ENCODE measurements at places on chromosomes 11 and 22. TPM values are rescaled to one million over a fixed set of nuclear protein-coding genes. Genes with fewer than 3 reads are reported as not detected.

- no peaks in the 10 kb centered on the region for H3K27me3 ChIP-seq
Measured at GRCh38 chr22:20834206-20834605, 24.4 kb downstream of the PI4KA start.

DNA sequence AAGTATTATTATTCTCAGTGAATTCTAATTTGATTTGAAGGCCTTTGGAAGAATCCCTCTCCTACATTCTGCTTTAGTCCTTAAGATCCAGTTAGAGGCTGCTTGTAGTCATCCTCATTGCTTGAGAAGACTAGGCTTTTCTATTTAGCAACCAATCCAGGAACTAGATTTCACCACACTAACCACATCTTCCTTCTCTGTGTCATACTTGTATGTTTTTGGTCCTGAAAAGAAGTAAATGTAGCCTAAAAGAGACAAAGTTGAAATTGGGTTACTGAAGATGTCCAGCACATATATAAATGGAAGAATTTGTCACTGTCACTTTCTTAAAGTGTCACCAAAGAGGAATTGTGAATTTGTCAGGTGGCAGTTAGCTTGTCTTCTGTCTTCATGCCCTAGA is 46.6 kb upstream of the MMP7 start:
- no peak for DNase-seq
- H3K36me3 ChIP-seq = no peaks in the 10 kb centered on the region
- H3K4me1 ChIP-seq = no peaks in the 10 kb centered on the region
- no peak overlapping the region for H3K4me3 ChIP-seq

DNA sequence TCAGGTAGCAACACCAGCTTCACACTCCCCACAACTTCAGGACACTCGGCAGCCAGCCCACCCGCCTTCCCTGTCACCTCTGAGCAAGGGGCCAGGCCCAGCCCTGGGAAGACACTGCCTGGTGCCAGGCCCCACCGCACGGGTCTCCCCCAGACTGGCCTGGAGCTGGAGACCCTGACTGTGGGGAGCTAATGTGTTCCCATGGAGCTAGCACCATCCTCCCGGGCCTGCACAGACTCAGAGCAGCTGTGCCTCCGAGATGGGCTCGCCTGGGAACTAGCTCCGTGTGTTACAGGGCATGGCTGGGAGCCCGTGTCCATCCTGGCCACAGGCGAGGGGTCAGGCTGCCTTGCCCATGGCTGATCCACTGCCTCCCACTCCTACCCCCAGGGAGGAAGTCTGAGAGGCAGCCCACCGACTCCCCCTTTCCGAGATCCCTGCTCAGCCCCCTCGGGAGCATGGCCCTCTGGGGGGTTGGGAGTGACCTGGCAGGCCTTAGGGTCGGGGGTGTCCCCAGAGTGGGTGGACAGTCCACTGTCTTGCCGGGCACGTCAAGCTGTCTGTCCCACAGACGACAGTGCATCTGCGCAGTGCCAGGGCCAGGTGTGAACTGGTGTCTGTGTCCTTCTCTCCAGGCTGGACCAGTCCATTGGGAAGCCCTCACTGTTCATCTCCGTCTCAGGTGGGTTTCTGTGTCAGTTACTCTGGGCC is 76.7 kb upstream of the KCNQ1OT1 start:
- H3K4me3 ChIP-seq = no peak overlapping the region
- no peaks in the 10 kb centered on the region for H3K27me3 ChIP-seq
- DNase-seq = no peak
- H3K4me1 ChIP-seq = peaks cover 6% of the 10 kb centered on the region
- H3K36me3 ChIP-seq = no peaks in the 10 kb centered on the region
- H3K27ac ChIP-seq = no peak overlapping the region

- H3K4me3 ChIP-seq = no peak overlapping the region
- no peak for DNase-seq
- H3K36me3 ChIP-seq = no peaks in the 10 kb centered on the region
- no peaks in the 10 kb centered on the region for H3K27me3 ChIP-seq
- peaks cover 9% of the 10 kb centered on the region for H3K4me1 ChIP-seq
Measured at GRCh38 chr22:47123827-47124442, 361.5 kb downstream of the TBC1D22A start.

- no peaks in the 10 kb centered on the region for H3K36me3 ChIP-seq
- H3K27ac ChIP-seq = no peak overlapping the region
- DNase-seq = no peak
- H3K4me1 ChIP-seq = no peaks in the 10 kb centered on the region
- H3K27me3 ChIP-seq = no peaks in the 10 kb centered on the region
Measured at GRCh38 chr11:49221112-49221511, 12.7 kb upstream of the FOLH1 start.

DNA sequence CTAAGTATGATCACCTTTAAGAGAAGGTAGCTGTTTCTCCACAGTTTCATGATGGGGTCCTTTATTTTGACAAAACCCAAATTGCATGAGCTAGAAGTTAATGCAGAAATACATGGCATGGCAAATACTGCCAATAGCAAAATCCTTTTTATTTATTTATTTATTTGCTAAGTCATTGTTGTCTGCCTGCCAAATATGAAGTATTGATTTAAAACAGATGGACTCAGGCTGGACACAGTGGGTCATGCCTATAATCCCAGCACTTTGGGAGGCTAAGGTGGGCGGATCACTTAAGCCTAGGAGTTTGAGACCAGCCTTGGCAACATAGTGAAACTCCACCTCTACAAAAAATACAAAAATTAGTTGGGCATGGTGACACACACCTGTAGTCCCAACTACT is 52.4 kb downstream of the LARGE2 start:
- no peak overlapping the region for H3K4me3 ChIP-seq
- no peaks in the 10 kb centered on the region for H3K27me3 ChIP-seq
- no peak overlapping the region for H3K27ac ChIP-seq
- peaks cover 29% of the 10 kb centered on the region for H3K36me3 ChIP-seq
- no peaks in the 10 kb centered on the region for H3K4me1 ChIP-seq

- H3K36me3 ChIP-seq = no peaks in the 10 kb centered on the region
- peak; percentile 47 for DNase-seq
- H3K27me3 ChIP-seq = no peaks in the 10 kb centered on the region
- H3K4me1 ChIP-seq = peaks cover 7% of the 10 kb centered on the region
- H3K27ac ChIP-seq = no peak overlapping the region
Measured at GRCh38 chr22:37498289-37498909, 12.2 kb upstream of the MFNG start.

DNA sequence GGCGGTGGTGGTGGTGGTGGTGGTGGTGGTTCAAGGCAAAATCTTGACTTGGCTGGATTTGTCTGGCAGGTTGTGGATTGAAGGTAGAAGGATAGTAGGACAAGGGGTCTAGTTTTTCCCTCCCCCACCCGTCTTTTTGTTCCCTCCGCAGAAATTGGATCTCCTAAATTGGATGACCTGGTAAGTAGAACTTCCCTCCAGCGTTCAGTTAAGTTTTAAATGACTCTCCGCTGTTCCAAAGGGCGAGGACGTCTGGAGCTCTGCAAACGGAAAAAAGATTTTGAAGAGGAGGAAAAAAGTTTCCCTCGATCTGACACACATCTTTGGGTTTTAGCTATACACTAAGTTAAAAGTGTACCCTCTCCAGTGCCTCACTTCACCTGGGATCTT is 422 bp upstream of the LGR4 start:
- no peaks in the 10 kb centered on the region for H3K36me3 ChIP-seq
- H3K4me1 ChIP-seq = no peaks in the 10 kb centered on the region

DNA sequence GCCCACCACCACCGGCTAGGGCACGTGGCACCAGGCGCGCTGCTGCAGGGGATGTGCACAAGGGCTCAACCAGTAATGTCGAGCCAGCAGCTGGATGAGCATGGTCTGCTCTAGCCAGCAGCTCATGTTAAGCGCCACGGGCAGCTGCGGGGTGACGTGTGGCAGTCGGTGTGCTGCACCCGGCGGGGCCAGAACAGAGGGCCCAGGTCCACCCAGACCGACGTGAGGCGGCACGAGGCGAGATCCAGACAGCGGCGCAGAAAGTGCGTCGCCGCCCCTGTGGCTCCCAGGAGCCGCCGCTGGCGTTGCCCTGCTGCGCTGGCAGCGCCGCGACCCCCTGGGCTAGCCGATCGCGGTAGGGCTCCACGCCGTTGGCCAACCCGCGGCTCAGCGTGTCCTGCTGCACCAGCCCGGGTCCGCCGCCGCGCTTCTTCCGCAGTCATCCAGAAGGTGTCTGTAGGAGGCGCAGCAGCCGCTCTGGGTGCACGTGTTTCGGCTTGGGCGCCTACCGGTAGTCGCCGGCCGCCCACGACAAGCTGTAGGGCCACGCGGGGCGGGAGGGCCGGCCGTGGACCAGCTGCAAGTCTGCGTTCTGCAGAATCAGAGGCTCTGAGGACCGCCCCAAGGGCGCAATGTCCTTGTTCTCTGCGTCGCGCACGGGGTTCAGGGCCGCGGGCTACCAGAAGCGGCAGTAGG is 4.6 kb upstream of the GALR3 start:
- no peaks in the 10 kb centered on the region for H3K36me3 ChIP-seq
- H3K4me3 ChIP-seq = peak overlapping the region; percentile 35
- peaks cover 32% of the 10 kb centered on the region for H3K4me1 ChIP-seq
- H3K27me3 ChIP-seq = no peaks in the 10 kb centered on the region

- no peak overlapping the region for H3K27ac ChIP-seq
- H3K4me1 ChIP-seq = no peaks in the 10 kb centered on the region
- no peaks in the 10 kb centered on the region for H3K27me3 ChIP-seq
- no peak overlapping the region for H3K4me3 ChIP-seq
- H3K36me3 ChIP-seq = no peaks in the 10 kb centered on the region
- no peak for DNase-seq
Measured at GRCh38 chr22:32701034-32701433, 100.5 kb upstream of the TIMP3 start.

DNA sequence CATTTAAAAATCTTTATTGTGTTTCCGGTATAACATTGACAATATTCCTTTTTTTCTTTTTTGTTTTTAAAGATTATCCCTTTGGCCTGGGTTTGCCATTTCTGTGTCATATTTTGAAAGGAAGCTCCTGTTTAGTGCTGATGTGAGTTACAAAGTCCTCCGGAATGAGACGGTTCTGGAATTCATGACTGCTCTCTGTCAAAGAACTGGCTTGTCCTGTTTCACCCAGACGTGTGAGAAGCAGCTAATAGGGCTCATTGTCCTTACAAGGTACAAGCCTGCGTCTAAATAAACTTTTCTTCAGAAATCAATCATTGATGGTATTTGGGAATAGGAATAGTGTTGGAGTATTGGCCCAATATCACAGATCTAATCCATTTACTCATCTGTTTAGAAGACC is 19.8 kb downstream of the PIWIL4 start:
- H3K27ac ChIP-seq = no peak overlapping the region
- H3K27me3 ChIP-seq = no peaks in the 10 kb centered on the region
- no peak for DNase-seq
- no peak overlapping the region for H3K4me3 ChIP-seq
- no peaks in the 10 kb centered on the region for H3K36me3 ChIP-seq

- no peak overlapping the region for H3K27ac ChIP-seq
- DNase-seq = no peak
- no peaks in the 10 kb centered on the region for H3K4me1 ChIP-seq
- no peaks in the 10 kb centered on the region for H3K36me3 ChIP-seq
Measured at GRCh38 chr22:48937032-48937639, 890.5 kb downstream of the BRD1 start.

- H3K36me3 ChIP-seq = no peaks in the 10 kb centered on the region
- no peak overlapping the region for H3K4me3 ChIP-seq
Measured at GRCh38 chr22:35978889-35979288, 49.7 kb downstream of the RBFOX2 start.

DNA sequence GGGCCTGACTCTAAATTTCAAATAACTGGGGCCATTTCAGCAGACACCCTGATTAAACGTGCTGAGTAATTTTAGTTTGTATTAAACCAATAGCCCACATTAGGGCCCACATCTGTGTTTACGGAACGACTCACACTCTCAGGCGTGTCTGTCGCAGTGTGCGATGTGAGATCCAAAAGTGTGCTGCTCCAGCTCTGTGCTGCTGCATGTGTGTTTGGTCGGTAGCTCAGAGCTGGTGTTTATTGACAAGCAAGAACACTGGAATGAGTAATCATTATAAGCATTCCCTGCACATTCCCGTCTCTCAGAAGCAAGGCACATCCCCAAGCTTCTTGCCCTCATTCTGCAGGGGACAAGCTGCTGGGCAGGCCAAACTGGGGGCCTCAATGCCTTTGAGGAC is 7.8 kb downstream of the OPCML start:
- H3K4me3 ChIP-seq = no peak overlapping the region
- H3K27ac ChIP-seq = no peak overlapping the region
- DNase-seq = no peak
- peaks cover 7% of the 10 kb centered on the region for H3K4me1 ChIP-seq

GRCh38 chr11:122836916-122837315 is 1.4 kb upstream of the CRTAM start:
- no peak overlapping the region for H3K4me3 ChIP-seq
- H3K27me3 ChIP-seq = no peaks in the 10 kb centered on the region
- DNase-seq = no peak
- no peaks in the 10 kb centered on the region for H3K36me3 ChIP-seq

DNA sequence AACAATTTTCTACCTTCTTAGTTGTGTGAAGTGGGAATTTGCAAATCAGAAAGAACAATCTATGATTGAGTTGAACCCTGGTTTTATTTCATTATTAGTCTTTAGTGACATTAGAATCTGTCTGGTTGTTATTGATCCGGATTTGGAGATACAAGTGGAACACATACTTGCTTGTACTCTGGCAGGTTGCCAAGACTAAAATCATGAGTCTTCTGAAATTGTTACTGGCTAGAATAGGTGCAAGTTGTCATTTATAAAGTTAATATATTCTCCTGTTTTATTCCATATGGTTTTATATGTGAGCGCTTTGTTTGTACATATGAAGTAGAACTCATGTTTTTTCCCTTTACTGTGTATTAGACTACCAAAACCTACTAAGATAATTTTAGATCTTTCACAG is 23.0 kb downstream of the CCDC15 start:
- H3K36me3 ChIP-seq = no peaks in the 10 kb centered on the region
- no peaks in the 10 kb centered on the region for H3K4me1 ChIP-seq
- H3K27ac ChIP-seq = no peak overlapping the region
- no peak for DNase-seq
- no peak overlapping the region for H3K4me3 ChIP-seq

- peaks cover 17% of the 10 kb centered on the region for H3K36me3 ChIP-seq
- H3K4me3 ChIP-seq = peak within 1 kb of the TSS; percentile 94
- peaks cover 5% of the 10 kb centered on the region for H3K4me1 ChIP-seq
- no peak for DNase-seq
Measured at GRCh38 chr11:7672960-7673723, at the start of gene CYB5R2. CYB5R2 (minus strand) TSS chr11:7673500; CDS start chr11:7672825, 675 bp downstream.

POU2AF3 gene
- total RNA-seq = 1.6 TPM

RIMBP3B gene
- 0.19 TPM for total RNA-seq

APOA4 gene
- total RNA-seq = not detected

OR52A1 gene
- 12.2 TPM for total RNA-seq

APOL1 gene
- total RNA-seq = not detected

CHRM1 gene
- total RNA-seq = not detected

TCN2 gene
- total RNA-seq = 30.0 TPM

LRP4 gene
- 22.1 TPM for total RNA-seq

Measured in H1 (cell line).